ENCODE measurements at places on chromosomes 5 and 9.

DNA sequence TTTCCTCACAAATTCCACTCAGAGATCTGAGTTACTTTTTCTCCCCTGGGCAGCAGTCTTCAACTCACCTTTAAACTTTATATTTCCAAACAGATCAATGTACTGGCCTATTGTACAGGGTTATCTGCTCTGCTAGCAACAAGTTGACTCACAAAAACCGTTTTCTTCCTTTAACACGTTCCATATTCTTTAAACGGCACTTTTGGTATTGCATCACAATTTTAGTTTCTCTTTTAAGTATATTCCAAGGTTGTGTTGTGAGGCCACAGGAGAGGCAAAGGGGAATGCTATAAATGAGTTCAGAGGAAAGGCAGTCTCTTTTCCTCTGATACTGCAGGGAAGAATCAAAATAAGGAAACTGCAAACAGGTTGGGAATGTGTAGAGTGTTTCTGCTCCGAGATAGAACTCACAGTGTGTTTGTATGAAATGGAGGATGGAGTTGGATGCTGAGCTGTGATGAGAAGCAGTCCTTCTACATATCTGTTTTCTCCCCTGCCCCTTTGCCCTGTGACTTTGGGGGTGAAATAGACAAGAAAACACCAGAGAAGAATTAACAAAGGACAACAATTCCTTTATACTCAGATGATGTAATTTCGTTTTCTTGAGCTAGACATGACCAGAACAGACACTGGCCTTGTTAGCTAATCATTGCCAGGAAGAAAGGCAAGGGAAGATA, 9.9 kb upstream of the ALDOB start:
- DNase-seq = no peak

- DNase-seq = no peak
Measured at GRCh38 chr5:112634166-112634565, 103.5 kb upstream of the APC start.

GRCh38 chr5:95564450-95564849, 9.5 kb downstream of the ARSK start:
- no peak for DNase-seq

GRCh38 chr5:31317665-31318064, 124.2 kb downstream of the CDH6 start:
- no peak for DNase-seq

DNA sequence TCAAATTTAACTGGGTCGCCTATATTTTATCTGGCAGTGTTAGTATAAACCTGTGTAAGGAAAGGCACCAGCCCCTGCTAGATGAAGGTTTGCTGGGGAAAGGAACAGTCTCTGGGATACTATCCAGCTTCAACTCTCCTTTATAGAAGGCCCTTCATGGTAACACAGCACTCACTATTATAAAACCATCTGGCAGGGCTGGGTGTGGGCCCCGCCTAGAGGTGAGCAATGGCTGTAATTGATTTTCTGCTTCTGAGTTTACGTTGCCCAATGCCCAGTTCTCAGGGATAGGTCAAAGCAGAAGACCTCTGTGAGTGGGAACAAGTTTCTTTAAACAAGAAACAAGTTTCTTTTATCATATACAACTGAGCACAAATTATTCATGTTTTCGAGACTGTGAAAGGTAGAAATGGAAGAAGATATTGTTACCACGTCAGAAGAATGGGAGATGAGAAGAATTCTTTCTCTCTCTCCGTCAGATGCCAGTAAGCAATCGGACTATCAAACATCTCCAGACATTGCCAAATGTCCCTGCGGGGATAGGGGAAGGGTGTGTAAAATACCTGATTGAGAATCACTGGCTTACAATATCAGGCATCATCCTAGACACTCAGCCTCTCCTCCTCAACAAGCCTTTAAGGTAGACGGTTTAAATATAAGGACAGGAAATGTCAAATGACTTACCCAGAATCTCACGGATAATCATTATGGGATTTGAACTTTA, 205.9 kb downstream of the PDZD2 start:
- DNase-seq = no peak

DNA sequence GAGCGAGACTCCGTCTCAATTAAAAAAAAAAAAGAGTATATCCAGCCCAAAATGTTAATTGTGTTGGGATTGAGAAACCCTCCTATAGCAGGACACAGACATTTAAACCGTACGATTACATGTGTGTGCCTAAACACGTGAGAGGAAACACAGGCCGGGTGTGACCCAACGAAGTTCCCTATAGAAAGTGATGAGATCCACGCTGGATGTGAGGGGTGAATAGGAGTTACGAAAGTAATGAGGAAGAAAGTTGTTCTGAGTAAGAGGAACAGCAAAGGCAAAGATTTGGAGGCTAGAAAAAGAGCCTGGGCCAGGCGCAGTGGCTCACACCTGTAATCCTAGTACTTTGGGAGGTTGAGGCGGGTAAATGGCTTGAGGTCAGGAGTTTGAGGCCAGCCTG, 13.6 kb downstream of the NAIF1 start:
- DNase-seq = no peak

DNA sequence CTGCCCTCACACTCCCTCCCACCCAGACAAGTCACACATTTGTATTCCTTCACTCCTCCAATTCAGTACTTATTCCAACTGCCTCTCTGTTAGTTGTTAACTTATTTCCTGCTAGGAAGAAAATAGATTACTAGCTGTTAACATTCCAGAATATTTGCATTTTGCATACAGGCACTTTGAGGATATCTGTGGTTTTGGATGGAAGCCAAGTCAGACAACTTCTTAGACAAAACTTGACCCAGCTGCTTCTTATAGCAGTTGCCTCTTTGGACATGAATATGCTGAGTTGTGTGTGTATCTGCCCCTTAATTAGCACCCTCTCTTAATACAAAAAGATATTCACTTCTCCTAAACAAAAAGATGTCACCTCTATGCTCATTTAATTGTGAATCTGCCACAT, 1280.6 kb upstream of the ACO1 start:
- DNase-seq = no peak

DNA sequence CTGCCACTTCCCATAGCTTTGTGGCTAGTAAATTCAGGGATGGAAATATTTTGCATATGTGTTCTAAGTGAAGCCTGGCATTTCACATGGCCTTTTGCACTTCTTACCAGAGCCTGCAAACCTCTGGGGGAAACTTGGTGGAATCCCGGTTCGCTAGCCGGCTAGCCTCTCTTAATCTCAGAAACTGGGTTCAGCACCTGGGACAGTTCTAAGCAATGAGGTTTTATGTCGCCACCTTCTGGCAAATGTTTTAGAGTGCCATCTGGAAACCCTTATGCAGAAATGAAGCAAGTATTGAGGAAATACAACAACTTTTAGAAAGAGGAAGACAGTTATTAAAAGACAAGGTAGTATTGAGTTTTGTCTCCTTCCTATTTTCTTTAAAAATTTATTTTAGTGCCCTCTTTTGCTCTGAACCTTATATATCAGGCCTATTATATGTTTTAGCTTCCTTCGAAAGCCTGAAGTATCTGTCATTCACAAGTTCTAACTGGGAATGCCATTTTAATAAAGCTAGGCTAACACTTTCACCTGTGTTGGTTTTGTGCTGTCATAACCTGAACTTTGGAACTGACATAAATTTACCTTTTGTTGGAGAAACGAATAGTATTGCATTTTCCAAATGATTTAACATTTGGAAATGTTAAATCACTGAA, 963 bp upstream of the HTR1A start:
- no peak for DNase-seq

GRCh38 chr5:68460147-68460798, 244.7 kb downstream of the PIK3R1 start:
- DNase-seq = peak; percentile 67

DNA sequence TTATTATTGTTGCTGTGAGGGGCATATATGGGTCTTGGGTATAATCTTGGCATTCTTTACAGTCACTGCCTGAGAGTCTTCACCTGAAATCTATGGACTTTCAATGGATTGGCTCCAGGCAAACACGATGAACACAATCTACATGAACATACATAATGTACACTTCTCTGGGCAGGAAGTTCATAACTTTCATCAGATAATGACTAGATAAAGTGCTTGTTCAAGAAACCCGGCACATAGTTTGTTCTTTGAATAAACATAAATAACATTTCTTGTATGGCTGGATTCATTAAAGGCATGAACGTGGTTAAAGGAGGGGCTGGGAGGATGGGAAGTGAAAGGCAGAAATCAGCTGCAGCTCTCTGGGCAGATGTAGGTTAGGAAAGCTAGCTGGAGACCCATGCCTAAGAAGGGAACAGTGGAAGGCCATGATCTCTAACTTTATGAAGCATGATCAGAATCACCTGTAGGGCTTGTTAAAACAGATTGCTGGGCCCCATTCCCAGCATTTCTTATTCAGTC, 306.9 kb upstream of the EFNA5 start:
- DNase-seq = no peak

GRCh38 chr9:116115761-116116353, 37.7 kb upstream of the PAPPA start:
- no peak for DNase-seq
